Stimulated activated naive B cell treated with anti-CD40 and anti-IgM and Interleukin-4, amounts not matched to agents 10 μg/mL and 1 μg/mL and 100 μg/mL, for 72 hours (primary cell): ENCODE measurements at places on chromosomes 13 and 19.

- no peak for DNase-seq
Measured at GRCh38 chr13:46575301-46575771, 22.4 kb downstream of the LRCH1 start.

- DNase-seq = no peak
Measured at GRCh38 chr13:75145927-75146326, 336.0 kb downstream of the TBC1D4 start.

DNA sequence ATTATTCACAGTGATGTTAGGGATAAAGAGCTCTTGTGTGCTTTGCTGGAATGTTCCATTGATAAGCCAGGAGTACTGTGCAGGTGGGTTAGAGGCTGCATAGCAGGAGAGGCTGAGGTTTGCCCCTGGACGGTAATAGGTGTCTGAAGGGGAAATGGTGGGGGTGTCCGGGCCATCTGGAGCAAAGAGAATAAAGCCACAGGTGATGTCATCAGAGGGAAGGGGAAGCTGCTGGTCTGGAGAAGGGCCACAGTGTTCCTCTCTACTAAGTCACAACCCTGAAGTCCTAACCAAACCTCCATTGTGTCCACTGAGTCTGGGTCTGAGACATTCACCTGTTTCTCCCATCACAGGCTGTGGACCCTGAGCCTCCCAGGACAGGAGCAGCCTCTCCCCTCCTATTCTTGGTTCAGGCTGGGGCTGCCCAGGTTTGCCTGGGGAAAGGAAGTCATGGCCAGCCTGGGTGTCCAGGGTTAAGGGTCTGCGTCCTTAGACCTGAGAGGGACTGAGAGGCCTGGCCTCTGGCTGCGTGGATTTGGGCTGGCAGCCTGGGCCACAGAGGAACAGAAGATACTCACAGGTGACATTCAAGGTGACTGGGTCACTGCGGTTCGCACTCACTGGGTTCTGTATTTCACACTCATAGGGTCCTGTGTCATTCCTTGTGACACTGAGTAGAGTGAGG is 6.8 kb downstream of the CEACAM1 start:
- no peak for DNase-seq

- DNase-seq = no peak
Measured at GRCh38 chr19:345320-345879, 804 bp upstream of the MIER2 start.

DNA sequence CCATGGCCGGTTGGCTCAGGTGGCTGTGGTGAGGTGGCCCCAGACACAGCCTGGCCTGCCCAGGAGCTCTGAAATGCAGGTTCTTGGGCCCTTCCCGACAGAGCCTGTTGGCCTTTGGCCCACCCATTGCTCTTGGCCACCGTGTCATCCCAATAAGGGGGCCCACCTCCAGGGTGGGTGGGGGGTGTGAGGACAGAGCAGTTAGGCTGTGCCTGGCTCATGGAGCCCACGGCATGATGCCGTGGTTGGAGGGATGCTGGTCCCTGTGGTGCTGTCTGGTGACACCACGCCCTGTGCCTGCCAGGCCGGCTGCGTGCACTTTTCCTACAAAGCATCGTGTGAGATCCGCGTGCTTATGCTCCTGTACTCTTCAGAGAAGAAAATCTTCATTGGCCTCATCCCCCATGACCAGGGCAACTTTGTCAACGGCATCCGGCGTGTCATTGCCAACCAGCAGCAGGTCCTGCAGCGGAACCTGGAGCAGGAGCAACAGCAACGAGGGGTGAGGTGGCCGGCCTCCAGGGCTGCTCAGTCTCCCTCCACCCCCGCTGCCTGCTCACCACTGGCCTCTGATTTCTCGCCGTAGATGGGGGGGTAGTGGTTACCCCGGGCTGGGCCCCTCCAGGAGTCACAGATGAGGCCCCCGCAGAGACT is 7.6 kb downstream of the PNKP start:
- no peak for DNase-seq
